MCF 10A (cell line): ENCODE measurements at places on chromosomes 5 and 9.

DNA sequence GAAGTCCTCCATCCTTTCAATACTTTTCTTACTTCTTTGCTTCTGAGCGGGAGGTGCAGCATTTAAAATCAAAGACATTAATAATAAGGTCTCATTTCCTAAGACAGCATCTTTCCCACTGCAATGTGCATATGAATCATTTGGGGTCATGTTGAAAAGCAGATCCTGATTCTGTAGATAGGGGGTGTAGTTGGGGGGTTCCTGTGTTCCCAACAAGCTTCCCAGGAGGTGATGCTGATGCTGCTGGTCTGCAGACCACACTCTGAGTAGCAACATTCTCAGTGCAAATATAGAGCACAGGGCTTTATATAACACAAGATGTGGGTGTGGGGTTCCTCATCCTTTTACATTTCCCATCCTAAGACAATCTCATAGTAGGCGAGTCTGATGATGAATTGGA, 126.5 kb upstream of the PALM2AKAP2 start:
- H3K27ac ChIP-seq: no peak overlapping the region
- no peak for DNase-seq
- peaks cover 6% of the 10 kb centered on the region for H3K4me1 ChIP-seq
- no peaks in the 10 kb centered on the region for H3K36me3 ChIP-seq

DNA sequence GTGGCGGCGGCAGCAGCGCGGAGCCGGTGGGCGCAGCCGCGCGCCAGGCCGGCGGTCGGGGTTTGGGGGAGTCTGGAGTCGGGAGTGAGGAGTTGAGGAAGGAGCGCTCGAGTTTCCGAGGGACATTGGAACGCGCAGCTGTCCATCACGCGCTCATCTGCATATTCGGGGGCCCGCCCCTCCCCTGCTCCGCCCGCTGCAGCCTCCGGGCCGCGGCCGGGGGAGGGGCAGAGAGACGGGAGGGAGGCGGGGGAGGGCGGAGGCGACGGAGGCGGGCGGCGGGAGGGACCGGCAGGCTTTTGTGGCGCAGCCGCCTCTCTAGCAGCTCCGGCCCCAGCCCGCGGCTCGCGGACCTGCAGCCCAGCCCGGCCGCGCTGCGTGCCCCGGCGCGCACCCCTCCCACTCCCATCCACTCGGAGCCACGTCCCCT, at the start of gene IRX2:
Gene IRX2, minus strand, starts transcription at position 86 of the 430 bp plus-strand sequence. CDS start 264 bp downstream, outside the sequence.
- peaks cover 12% of the 10 kb centered on the region for H3K4me1 ChIP-seq
- peaks cover 59% of the 10 kb centered on the region for H3K36me3 ChIP-seq
- peak within 1 kb of the TSS; percentile 82 for H3K4me3 ChIP-seq
- peak within 1 kb of the TSS; percentile 95 for H3K27ac ChIP-seq
- no peaks in the 10 kb centered on the region for H3K27me3 ChIP-seq
- DNase-seq: peak; percentile 97

DNA sequence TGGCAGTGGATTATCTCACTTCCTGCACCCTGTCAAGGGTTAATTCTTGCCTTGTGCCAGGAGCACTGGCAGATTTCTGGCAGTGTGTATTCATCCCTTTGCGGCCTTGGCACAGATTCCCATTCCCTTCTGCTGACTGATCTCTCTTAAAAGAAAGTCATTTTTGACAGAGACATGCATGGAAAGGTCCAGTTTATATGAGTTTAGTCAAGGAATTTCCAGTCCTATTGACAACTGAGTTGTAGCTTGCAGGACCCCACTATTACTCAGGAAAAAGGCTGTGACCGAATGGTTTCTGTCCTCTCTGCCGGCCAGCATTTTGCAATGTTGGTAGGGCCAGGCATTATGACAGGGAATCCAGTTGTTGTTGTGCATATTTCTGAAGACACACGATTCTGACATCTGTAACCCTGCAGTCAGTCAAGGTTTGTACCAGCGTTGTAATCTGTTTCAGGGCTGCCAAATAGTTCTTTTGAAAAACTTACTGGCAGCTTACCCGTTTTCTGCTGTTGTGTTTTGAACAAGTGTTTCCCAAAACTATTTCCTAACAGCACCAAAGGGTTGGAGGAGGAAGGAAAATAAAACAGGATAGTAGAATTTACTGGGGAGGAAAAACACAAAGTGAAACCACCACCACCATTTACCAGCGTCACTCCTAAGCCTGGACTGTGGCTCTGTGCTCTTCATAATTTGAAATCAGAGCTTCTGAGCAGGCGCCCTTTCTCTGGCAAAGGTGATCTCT, 243.4 kb upstream of the KLF4 start:
- peak overlapping the region; percentile 65 for H3K4me3 ChIP-seq
- peak; percentile 90 for DNase-seq
- no peaks in the 10 kb centered on the region for H3K36me3 ChIP-seq

- H3K27me3 ChIP-seq: no peaks in the 10 kb centered on the region
- no peak for DNase-seq
- H3K36me3 ChIP-seq: no peaks in the 10 kb centered on the region
Measured at GRCh38 chr9:68720656-68721313, 15.7 kb downstream of the PIP5K1B start.

DNA sequence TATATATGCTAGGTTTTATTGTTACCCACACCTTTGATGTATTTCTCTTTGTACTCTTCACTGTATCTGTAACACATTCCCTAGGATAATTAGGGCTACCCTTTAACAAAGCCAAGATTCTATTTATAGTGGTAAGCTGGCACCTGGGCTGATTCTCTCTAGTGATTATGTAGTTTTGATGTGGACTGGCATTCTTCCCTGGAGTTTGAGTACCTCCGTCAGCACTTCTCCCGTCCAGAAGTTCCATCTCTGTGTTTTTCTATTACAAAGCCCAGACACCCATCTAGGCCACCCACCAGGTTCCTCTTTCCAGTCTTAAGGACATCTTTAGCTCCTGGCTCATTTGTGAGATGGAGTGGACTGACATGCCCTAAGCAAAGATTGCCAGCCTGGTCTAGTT, 55.9 kb upstream of the CDKN2B start:
- no peaks in the 10 kb centered on the region for H3K4me1 ChIP-seq
- H3K27me3 ChIP-seq: no peaks in the 10 kb centered on the region
- H3K27ac ChIP-seq: no peak overlapping the region
- DNase-seq: no peak

DNA sequence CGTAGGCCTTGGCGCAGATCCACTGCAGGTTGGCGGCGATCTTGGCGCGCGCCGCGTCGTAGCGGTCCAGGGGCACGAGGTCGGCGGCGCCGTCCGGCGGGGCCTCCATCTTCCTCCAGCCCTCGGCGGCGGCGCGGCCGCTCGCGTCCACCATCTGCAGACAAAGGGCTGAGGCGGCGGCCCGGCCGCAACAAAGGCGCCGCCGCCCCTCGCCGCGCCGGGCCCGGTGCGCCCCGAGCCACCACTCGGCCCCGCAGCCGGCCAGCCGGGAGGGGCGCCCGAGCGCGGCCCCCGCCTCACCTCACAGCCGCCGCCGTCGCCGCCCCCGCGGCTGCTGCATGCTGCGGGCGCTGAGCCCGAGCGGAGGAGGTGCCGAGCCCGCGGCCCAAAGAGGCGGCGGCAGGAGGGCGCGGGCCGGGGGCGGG, 328 bp downstream of the CAMSAP1 start:
- peaks cover 40% of the 10 kb centered on the region for H3K4me1 ChIP-seq
- H3K36me3 ChIP-seq: peaks cover 47% of the 10 kb centered on the region
- no peak for DNase-seq
- H3K4me3 ChIP-seq: peak overlapping the region; percentile 83
- no peak overlapping the region for H3K27ac ChIP-seq
- H3K27me3 ChIP-seq: no peaks in the 10 kb centered on the region

DNA sequence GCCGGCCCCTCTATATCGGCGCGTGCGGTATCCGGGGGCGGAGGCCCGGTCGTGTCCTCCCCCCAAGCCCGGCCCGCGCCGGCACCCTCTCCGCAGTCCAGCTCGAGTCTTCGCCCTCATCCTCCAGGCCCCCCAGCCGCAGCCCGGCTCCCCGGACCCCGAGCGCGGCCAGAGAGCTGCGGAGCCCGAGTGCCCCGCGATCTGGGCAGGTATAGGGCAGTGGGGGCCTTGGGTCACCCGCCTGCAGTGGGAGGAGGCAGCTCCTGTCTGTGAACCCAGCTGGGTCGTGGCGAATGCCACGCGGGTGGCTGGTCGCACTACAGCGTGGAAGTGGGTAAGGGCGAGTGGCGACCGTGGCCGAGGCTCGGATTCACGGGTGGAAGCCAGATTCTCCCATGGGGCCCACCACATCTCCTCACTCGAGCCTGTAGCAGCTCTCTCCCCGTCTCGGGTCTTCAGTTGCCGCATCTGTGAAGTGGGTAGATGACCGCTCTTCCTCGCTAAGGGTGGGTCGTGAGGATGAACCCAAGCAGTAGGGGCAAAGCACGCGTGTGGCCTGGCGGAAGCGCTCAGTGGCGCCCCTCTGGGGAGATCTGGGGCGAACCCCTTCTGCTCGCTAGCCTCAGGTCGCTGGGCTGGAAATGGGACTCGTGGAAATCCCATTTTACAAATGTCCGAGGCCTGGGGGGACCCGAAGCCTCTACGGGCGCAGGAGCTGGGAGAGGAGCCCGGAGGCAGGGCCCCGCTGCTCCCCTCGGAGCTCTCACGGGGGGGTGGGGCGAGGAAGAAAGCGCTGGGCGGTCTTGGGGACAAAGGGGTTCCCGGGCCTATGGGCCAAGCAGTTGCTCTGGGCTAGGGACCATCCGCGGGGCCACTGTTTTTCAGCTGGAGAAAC, 1.9 kb downstream of the NR5A1 start:
- DNase-seq: no peak
- H3K27me3 ChIP-seq: peaks cover 23% of the 10 kb centered on the region
- no peak overlapping the region for H3K27ac ChIP-seq
- H3K36me3 ChIP-seq: no peaks in the 10 kb centered on the region
- H3K4me3 ChIP-seq: no peak overlapping the region

GRCh38 chr5:55594671-55595070, 59.9 kb upstream of the PLPP1 start:
- H3K36me3 ChIP-seq: no peaks in the 10 kb centered on the region
- H3K4me3 ChIP-seq: no peak overlapping the region
- H3K27ac ChIP-seq: no peak overlapping the region
- no peak for DNase-seq
- H3K27me3 ChIP-seq: no peaks in the 10 kb centered on the region
